ENCODE measurements at places on chromosomes 6 and 20.

- DNase-seq, result no peak
Observed at GRCh38 chr6:157586476-157587126, 205.6 kb downstream of the ZDHHC14 start.

DNA sequence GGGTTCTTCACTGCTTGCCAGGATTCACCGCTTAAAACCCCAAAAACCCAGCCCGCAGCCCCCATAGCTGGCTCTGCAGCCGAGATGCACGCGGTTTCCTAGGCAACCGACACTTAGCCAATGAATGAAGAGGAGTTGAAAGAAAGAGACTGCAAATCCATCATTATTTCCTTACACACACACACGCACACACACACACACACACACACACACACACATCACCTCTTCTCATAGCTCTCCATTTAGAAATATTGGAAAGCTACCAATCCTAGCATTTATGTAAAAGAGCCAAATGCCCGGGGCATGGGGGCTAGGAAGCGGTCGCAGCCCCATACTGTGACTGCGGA is 3.4 kb upstream of the TUBB2B start:
- no peak for DNase-seq

DNA sequence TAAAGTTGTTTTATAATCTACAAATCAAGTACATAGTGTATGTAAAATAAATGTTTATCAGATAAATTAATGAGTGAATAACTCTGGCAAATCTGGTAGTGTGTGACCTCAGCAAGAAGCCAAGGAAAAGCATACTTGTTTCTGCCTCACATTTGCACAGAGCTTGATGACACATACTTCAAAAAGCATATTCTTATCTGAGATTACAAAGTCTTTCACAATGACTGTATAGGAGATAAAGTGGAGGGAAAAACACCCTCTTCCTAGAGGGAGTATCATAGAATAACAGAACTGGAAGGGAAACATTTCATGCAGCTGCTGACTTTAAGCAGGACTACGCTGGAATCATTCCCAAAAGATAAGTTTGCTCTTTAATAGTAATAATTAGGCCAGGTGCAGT is 28.1 kb upstream of the AKAP7 start:
- DNase-seq, result no peak

GRCh38 chr20:61694682-61695081 is 371.0 kb downstream of the TAF4 start:
- DNase-seq, result no peak

DNA sequence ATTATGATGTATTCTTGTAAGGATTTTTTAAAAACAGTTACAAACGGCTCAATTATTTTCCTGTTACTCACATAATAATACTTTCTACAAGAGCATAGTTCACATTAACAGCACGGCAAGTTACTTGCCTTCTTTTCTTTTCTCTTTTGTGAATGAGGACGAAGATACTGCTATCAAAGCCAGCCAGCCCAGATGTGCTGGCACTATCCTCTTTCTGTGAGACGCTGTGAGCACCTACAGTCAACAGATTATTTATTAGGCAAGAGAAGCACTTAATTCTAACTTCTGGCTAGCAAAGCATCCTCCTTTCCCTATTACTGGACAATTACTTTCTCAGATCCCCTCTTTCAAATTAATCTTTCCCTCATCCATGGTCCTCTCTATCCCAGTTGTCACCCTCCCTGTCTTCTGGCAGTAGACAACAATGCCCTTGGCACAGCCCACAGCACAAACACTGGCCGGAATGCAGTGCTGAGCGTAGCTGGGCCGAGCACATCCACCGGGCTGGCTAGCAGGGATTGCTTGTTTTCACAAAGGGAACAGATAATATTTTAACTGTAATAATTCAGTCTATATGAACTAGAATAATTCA is 262.1 kb downstream of the FOXC1 start:
- DNase-seq, result no peak

DNA sequence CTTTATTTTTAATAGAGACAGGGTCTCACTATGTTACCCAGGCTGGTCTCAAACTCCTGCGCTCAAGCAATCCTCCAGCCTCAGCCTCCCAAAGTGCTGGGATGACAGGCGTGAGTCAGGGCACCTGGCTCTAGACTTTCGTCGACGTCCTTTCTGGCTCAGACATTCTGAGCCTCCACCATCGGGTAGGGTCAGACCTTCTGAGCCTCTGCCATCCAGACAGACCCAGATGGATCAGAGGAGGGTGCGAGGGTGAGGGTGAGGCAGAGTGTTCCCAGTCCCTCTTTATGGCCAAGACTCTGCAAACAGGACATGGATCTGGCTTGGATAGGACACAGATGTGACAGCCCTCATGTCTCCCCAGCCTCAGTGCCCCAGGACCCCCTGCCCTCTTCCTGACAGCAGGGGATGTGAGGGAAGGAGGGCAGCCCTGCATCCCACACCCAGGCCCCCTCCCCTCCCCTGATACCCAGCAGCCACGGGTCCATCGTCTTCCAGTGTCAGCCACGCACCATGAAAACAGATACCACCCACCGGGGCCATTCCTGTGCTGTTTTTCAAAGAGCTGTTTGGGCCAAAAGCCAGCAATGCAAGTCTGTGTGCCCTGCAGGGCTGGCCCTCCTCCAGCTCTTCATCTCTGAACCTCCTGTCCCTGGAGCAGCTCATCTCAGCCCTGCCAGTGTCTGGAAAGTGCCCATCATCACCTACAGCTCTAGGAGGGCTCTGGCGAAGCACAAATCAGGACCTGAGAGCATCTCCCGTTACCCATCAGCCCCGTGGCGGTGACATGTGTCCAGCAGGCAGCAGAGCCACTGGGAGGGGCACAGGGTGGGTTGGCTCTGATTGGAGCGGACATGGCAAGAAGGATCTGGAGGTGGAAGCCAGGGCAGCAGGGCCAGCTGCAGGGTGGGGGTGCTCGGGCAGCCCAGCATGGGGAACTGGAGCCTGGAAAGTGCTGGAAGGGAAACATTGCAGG is 208.4 kb downstream of the PREX1 start:
- no peak for DNase-seq

DNA sequence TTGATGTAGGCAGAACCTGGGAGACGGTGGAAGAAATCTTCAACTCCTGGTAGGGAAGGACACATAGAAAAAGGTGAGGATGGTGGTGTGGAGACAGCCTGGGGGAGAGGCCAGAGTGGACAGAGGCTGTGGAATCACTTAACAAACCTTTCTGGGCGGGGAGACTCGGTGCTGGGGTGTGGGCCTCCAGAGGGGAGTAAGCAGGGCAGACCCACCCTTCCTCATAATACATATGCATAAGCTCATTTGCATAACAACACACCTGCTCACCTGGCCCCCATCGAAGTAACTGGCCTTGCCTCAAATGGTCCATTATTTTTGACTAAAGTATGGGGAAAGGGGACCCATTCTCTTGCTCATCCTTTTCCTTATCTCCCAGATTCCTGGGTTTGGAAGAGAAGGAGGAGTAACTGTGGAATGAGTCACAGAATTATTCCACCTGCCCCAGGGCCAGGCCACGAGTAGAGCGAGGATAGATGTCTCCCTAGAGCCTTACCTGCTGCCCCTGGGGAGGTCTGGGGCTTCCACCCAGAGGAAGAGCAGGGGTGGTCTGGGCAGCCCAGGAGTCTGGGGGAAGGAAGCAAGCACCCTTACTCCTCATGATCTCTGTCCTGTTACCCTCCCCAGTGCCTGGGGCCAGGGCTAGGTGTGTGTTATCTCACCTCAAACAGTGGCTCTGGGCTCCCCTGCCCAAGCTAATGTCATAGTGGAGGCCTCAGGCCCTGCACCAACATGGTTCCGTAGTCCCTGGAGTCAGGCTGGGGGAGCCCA is 10.7 kb upstream of the VEGFA start:
- no peak for DNase-seq

DNA sequence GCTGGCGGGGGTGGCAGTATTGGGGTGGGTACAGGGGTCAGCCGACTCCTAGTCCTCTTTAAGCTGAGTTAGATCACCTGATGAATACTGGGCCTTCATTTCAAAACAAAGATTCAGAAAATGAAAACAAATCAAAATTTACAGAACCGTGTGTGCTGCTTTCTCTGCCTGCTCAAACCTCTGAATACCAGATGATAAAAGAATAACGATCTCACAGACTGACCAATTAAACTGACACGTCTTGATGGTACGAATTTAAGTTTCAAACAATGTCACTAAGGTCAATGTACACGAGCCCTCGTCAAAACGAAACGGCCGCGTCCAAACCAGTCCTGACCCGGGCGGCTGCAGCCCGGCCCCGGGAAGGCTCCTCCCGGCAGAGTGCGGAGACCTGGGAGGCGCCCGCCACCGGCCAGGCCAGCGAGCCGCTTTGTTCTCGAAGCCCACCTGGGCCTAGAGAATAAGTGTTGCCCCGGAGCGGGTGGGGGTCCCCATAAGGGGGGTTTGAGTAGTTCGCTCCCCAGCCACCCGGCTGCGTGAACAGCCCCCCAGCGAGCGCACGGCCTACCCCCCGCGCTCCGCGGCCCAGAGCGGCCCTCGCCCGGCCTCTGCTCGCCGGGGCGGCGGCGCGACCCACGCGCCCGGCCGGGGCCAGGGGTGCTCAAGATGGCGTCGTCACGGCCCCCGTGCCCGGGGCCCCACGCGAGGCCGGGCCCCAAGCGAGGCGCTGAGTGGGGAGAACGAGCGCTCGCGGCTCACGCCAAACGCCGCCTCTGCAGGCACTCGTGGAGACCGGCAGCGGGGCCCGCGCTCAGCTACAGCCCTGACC is 728 bp downstream of the PSMA7 start:
- DNase-seq, result no peak

DNA sequence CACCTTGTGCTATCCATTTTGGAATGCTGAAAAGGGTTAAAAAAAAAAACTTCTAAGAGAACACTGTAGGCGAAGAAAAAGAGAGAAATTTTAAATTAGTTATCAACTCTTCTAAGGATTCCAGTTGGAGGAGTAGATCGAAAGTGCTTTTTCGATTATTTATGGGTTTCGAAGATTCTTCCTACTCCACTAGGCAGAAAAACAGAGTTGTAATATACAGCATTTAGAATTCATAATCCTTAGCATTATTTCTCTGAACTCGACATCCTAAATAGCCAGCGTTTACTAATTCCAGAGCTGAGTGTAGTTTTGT is 817 bp upstream of the RNF217 start:
- DNase-seq, result no peak

- DNase-seq, result no peak
Observed at GRCh38 chr6:124995645-124996325, 33.5 kb downstream of the RNF217 start.

DNA sequence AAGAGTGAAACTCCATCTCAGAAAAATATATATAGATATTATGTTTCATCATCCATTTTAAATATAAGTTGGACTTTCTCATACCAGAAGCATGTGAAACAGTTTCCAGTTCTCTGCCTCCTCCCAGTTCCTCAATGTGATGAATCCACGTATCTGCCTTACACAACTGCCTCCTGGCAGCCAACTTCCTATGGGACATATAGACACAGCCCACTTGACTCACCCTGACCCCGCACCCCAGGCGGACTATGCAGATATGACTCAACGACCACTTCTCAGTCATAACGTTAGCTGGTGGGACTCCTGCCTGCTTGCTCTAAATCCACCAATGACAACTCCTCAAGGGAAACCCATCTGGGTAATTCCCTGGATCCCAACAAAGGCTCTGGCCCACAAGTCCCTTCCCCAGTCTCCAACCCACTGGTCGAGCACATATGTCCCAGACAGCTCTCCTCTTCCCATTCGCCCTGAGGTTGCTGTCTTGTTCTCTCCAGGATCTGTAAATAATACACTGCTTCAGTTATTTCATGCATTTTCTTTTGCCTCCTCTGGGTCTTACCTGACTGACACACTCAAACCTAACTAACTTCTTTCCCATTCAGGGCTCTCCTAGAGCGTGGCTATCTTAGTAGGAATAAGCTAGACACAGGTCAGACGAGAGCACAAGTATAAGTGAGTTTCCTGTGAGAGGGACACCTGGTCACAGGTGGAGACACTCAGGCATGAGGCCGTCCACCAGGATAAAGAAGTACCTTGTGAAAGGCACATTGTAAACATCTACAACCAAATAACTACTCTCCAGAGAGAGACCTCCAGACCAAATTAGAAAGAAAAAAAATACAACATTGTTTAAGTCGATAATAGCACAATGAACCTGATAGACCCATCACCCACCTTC is 548.5 kb downstream of the CD83 start:
- DNase-seq, result no peak

DNA sequence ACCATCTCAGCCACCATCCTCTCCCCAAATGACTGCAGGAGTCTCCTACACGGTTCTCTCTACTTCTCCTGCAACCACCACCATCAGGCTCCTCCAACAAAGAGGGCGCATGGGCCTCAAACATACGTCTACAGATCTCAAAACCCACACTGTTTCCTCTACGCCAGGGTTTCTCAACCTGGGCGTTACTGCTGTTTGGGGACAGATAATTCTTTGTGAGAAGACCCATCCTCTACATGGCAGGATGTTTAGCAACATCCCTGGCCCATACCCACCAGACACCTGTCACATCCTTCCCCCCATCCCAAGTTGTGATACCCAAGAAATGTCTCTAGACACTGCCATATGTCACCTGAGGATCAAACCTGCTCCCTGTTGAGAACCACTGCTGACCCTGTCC is 45.0 kb downstream of the ELMO2 start:
- DNase-seq, result no peak

DNA sequence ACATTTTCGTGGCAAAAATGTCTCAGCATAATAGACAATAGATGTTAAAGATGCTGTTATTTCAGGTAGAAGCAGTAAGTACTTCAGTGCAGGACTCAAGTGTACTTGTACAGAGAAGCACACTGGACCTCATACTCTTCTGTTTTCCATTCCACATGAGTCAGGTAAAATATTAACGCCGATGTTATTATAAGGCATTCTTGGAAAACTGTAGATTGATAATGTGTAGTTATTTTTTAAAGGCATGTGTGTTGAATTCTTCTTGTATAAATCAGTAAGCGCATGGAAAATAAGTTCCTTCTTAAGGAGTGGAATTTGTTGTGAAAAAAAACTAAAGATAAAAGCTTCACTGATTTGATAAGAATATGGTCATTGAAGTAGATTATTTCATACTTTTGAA is 45.8 kb downstream of the DOP1A start:
- no peak for DNase-seq

DNA sequence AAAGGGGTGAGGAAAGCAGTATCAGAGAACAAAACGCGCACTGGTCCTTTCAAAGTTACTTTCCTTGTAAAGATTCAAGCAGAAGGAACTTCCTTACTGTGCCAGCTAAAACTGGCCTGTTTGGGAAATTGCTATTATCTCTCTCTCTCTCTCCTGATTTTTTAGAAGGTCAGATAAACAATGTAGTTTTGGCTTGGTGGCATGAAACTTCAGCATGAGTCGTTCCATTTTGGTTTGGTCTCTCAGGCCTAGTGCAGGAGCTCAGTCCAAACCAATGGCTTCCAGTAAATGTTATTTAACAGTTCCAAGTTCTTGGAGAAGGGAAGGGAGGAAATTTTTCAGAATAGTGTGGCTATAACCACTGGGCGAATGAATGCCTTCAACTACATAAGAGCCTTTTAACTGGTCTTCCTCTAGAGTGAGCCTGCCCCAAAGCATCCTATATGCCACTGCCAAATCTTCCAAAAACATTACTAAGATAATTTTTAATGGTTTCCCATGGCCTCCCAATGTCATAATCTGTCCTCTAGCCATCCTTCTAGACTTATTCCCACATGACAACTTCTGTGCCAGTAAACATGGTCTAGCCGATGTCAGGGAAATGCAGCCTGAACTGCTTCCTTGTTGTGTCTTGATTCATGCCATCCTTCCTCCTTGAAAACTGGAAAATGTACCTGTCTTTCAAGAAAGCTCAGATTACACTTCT is 9.1 kb upstream of the SNX9 start:
- no peak for DNase-seq

GRCh38 chr6:7726416-7727085 is 652 bp downstream of the BMP6 start:
- DNase-seq, result no peak

- DNase-seq, result no peak
Observed at GRCh38 chr6:28632326-28632851, 106.7 kb downstream of the GPX5 start.
